ENCODE measurements at places on chromosomes 11 and 22. TPM values are rescaled to one million over a fixed set of nuclear protein-coding genes. Genes with fewer than 3 reads are reported as not detected.

SESN3 gene
- total RNA-seq, result 35.1 TPM

TRIM34 gene
- 9.1 TPM for total RNA-seq

PTPRCAP gene
- 6.4 TPM for total RNA-seq

LRFN4 gene
- total RNA-seq, result 18.3 TPM

SMIM38 gene
- 1.1 TPM for total RNA-seq

C11orf52 gene
- total RNA-seq, result 8.5 TPM

SOX6 gene
- 6.4 TPM for total RNA-seq

SCN4B gene
- total RNA-seq, result 1.4 TPM

CD82 gene
- total RNA-seq, result 148 TPM

CYTH4 gene
- total RNA-seq, result 16.3 TPM

KCNK4 gene
- total RNA-seq, result not detected

CAT gene
- 135 TPM for total RNA-seq

TRIM22 gene
- 86.6 TPM for total RNA-seq

LMO2 gene
- total RNA-seq, result 14.0 TPM

DEUP1 gene
- not detected for total RNA-seq

TIMM10 gene
- total RNA-seq, result 50.5 TPM

DKK3 gene
- total RNA-seq, result 74.6 TPM

MMP12 gene
- not detected for total RNA-seq

ARCN1 gene
- total RNA-seq, result 118 TPM

MUC5B gene
- total RNA-seq, result not detected

ST14 gene
- total RNA-seq, result 103 TPM

VSIG10L2 gene
- total RNA-seq, result 0.75 TPM

IGHMBP2 gene
- total RNA-seq, result 31.5 TPM

EP300 gene
- 119 TPM for total RNA-seq

SCARF2 gene
- 11.0 TPM for total RNA-seq

IGLL1 gene
- total RNA-seq, result not detected

C1QTNF4 gene
- 1.4 TPM for total RNA-seq

KDM4D gene
- 1.2 TPM for total RNA-seq

DEPDC5 gene
- 55.4 TPM for total RNA-seq

NCAM1 gene
- total RNA-seq, result 26.7 TPM

MS4A6E gene
- not detected for total RNA-seq

C11orf16 gene
- total RNA-seq, result not detected

TMEM191B gene
- 1.5 TPM for total RNA-seq

OR8D1 gene
- total RNA-seq, result not detected

CNGA4 gene
- total RNA-seq, result 0.26 TPM

GSTT2 gene
- 7.8 TPM for total RNA-seq

AP5B1 gene
- 13.5 TPM for total RNA-seq

MMP7 gene
- total RNA-seq, result 226 TPM

PATE4 gene
- not detected for total RNA-seq

CARD10 gene
- 14.9 TPM for total RNA-seq

MAP6 gene
- 13.5 TPM for total RNA-seq

IGF2 gene
- 61.1 TPM for total RNA-seq

P2RY2 gene
- total RNA-seq, result 20.2 TPM

FXYD6 gene
- total RNA-seq, result 41.8 TPM

LSP1 gene
- total RNA-seq, result 47.4 TPM

HTR3A gene
- total RNA-seq, result not detected

USH1C gene
- total RNA-seq, result 14.3 TPM

WT1 gene
- 0.49 TPM for total RNA-seq

DRAP1 gene
- 54.0 TPM for total RNA-seq

ME3 gene
- 40.2 TPM for total RNA-seq

PELI3 gene
- total RNA-seq, result 11.0 TPM

NFAM1 gene
- 1.3 TPM for total RNA-seq

Measured in ureter (tissue), 1 donor.